Epithelial cell of proximal tubule (primary cell): ENCODE measurements at places on chromosomes 1 and 21. TPM values are rescaled to one million over a fixed set of nuclear protein-coding genes. Genes with fewer than 3 reads are reported as not detected.

Gene MASP2
- not detected in 2 replicates for total RNA-seq

Gene DCDC2B
- not detected in 2 replicates for total RNA-seq

Gene NCMAP
- 0.80 and 2.2 TPM in 2 replicates for total RNA-seq

Gene CXADR
- total RNA-seq = 21.1 and 22.1 TPM in 2 replicates

- no peak for DNase-seq
These were observed 21.0 kb upstream of the GADD45A start for GRCh38 chr1:67664048-67664447.

DNA sequence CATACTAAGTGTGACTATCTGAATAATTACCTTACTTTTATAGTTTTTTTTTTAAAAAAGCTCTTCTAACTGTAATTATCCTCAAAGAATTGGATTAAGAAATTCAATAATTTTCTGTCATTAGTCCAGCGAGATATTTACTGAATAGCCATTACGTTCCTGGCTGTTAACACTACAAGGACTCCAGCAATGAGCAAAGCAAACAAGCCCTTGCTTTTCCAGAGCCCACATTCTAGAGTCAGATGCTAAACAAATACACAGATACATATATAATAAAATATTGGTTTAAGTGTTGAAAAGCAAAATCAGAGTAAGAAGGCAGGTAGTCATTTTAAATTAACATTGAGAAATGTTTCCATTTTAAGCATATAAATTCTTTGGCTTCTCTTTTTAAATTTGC is 118.4 kb downstream of the ATF6 start:
- DNase-seq = no peak
